Thymus (tissue), 14 donors: ENCODE measurements at places on chromosomes 2 and 18.
A peak's percentile ranks its signal among the peaks of the same experiment; 100 is the strongest.

DNA sequence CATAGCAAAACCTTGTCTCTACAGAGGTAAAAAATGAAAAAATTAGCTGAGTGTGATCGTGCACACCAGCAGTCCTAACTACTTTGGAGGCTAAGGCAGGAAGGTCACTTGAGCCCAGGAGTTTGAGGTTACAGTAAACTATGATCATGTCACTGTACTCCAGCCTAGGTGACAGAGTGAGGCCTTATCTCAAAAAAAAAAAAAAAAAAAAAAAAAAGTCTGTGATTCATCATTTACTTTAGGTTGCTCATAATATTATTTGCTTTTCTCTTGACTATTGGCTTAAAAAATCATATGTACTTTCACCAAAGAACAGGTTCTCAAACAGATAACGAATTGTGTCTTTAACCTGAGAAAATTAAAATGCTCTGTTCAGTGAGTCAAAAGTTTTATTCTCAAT, 129.1 kb downstream of the MYO3B start:
- H3K27me3 ChIP-seq: no peaks in the 10 kb centered on the region
- no peak overlapping the region for H3K27ac ChIP-seq
- no peak for DNase-seq
- no peaks in the 10 kb centered on the region for H3K36me3 ChIP-seq
- H3K4me3 ChIP-seq: no peak overlapping the region

DNA sequence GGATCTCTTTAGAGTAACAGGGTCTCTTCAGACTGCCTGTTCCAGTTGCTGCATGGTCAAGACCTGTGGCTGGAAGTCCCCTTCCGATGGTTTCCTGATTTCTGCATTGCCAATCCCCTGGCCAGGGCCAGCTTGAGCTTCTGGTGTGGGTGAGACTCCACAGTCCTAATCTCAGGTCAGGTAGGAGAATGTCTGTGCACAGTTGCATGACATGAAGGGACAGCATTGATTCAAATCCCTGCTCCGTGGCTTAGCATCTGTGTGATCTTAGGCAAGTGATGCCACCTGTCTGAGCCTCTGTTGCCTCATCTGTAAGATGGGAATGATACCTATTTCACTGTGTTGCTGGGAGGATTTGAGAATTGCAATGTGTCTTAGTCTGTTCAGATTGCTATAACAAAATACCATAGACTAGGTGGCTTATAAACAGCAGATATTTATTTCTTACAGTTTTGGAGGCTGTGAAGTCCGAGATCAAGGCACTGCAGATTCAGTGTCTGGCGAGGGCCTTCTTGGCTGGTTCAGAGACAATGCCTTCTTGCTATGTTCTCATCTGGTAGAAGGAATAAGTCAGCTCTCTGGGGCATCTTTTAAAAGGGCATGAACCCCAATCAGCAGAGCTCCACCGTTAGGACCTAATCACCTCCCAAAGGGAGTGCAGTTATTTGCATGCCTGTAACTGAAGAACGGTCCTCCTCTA, 66.2 kb downstream of the ATOH8 start:
- H3K27ac ChIP-seq: no peak overlapping the region
- no peak for DNase-seq
- H3K4me1 ChIP-seq: no peaks in the 10 kb centered on the region
- H3K4me3 ChIP-seq: no peak overlapping the region

DNA sequence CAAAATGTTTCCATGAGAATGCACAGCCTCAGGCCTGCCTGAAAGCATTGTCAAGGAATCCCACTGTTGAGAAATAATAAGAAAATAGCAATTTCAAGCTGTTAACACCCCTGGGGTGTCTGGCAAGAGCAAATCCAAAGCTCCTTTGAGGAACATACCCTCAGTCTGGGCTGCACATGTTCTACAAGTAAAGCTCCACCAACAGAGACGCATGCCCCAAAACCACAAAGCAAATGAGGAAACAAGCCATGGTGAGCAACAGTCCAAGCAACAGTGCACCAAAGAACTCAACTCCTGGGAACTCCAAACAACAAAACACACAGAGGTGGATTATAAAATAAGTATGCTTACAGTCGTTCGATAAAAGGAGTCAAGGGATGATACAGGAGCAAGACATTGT, 40.3 kb downstream of the CYP27C1 start:
- H3K27ac ChIP-seq: no peak overlapping the region
- DNase-seq: no peak
- H3K4me1 ChIP-seq: peaks cover 11% of the 10 kb centered on the region
- no peaks in the 10 kb centered on the region for H3K36me3 ChIP-seq
- no peak overlapping the region for H3K4me3 ChIP-seq
- no peaks in the 10 kb centered on the region for H3K27me3 ChIP-seq

DNA sequence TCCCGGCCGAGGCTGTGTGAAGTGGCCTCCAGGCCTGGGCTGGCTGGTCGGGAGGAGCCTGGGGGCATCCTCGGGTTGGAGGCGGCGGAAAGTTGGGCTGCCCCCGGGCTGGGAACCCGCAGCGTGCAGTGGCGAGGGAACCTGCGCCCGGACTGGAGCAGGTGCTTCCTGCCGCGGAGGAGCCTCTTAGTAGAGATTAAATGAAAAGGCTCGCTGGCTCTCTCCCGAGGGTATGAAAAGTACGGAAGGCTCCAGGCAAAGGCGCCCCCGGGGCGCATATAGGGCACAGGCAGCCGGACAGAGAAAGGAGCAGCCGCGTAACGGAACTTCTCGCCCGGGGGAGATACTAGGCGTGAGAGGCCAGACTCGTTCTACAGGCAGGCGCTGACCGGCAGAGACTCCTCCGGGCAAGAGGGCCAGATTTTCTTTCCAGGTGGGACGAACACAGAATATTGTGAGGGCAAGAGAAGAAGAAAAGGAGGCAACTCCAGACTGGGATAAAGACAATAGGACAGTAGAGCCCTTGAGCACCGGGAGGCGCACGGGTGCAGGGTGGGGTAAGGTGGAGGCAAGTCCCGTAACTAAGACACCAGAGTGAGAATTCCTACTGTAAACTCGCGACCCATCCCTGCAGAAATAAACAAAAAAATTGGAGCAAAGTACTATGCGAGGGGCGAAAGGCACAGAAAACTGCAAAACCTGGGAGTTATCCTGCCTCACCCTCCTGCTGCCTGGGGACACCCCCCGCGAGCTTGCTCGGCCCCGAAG, 816 bp downstream of the CDH2 start:
- H3K36me3 ChIP-seq: no peaks in the 10 kb centered on the region
- no peak for DNase-seq
- H3K4me3 ChIP-seq: peak overlapping the region; percentile 59
- peaks cover 36% of the 10 kb centered on the region for H3K27me3 ChIP-seq
- H3K27ac ChIP-seq: no peak overlapping the region

- DNase-seq: no peak
- H3K4me3 ChIP-seq: no peak overlapping the region
- H3K36me3 ChIP-seq: no peaks in the 10 kb centered on the region
- no peaks in the 10 kb centered on the region for H3K4me1 ChIP-seq
- no peak overlapping the region for H3K27ac ChIP-seq
Observed at GRCh38 chr2:151102226-151102625, 159.4 kb downstream of the RBM43 start.

DNA sequence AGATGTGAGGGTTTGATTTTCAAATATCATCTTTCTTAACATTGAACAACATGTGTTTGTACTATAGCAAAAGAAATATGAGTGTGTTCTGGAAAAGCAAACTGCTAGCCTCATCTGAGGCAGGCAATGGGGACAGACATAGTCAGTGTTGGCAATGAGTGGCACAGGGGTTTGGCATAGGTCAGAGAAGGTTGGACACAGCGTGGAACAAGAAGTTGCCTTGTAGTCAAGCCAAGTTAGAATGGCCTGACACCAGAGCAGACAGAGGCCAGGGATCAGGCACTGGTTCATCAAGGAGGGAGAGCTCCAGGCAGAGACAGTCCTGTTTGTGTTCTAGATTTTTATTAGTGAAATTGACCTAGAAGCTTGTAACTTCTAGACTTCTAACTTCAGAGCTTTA, 100.8 kb upstream of the TANK start:
- no peak for DNase-seq
- H3K4me3 ChIP-seq: no peak overlapping the region
- H3K27me3 ChIP-seq: no peaks in the 10 kb centered on the region
